8988T (cell line): ENCODE measurements at places on chromosomes 2 and 18.

GRCh38 chr2:12737738-12738485 lies 21.2 kb downstream of the TRIB2 start:
- DNase-seq: no peak

DNA sequence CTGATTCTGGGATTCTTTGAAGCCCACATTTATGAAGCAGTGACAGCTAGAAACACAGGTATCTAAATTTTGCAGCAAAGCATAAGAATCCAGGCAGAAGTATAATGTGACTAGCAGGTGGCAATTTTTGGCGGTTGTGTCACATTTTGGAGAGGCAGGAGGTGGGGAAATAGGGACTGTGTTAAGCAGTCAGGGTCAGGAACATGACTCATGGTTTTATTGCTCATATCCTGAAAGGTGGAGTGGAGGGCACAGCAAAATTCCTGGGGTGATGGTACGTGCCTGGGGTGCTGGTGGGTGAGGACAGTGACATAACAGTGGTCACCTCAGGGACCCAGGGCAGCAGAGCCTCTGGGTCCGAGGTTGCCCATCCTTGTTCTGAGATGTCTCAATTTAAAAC lies 63.5 kb upstream of the TTN start:
- DNase-seq: no peak

DNA sequence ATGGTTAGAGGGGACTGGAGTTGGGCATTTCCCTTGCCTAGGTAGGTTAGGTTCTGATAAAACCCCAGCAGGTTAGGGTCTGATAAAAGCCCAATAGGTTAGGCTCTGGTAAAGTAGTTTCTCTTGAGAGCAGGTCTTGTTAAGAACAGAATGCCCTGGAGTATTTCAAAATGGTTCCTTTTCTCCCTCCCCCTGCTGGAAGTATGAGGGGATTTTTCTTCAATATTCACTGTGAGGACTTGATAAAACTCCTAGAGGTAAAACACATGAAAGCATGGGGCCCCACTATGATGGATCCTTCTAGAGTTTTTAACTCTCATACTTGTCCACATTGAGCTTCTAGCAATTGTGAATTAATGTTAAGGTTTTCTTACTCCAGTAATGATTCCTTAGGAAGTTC lies 27.6 kb downstream of the ANKAR start:
- DNase-seq: no peak

GRCh38 chr18:48775372-48776155 lies 175.2 kb downstream of the SMAD7 start:
- no peak for DNase-seq

DNA sequence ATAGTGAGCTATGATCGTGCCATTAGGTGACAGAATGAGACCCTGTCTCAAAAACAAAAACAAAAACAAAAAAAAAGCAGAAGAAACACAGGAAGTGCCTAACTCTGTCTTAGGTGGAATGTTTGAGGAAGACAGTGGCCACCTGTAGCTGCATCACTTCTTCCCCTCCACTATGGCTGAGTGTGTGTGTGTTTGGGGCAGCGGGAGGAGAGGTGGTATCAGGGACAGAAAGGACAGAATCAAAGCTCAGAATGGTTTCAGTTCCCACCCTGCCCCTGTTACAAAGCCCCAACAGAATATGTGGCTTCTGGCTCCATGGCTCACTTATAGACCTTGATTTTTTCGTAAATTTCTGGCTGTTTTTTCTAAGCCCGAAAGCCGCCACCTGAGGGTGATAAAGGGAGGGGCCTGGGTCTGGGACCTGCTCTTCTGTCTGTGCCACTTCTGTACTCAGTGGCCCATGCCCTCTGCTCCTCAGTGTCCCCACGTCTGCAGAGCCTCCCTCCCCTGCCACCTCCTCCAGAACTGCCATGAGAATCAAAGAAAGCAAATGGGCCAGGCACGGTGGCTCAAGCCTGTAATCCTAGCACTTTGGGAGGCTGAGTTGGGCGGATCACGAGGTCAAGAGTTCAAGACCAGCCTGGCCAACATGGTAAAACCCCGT lies 27.4 kb downstream of the SERTAD2 start:
- DNase-seq: no peak

DNA sequence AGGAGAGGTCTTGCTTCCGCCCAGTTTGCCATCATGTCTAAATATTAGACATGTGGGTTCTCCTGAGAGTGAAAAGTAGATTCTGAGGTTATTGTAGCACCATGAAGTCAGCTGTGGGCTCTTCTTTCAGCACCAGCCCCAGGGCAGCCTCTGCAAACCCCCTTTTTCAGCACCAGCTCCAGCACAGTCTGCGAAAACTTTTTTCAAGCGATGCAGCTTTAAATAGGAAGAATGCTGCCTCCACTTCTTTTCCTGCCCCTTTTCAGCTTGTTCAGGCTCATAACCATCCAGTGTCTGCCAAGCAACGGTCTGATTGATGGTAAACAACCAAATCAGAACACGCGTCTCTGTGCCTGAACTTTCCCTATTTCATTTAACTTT lies at the start of gene COL5A2:
Gene COL5A2, minus strand, starts transcription at position 192 of the 381 bp plus-strand sequence. Its CDS starts 157 bp downstream, at position 35.
- no peak for DNase-seq

- no peak for DNase-seq
These were observed 2158.6 kb upstream of the PIK3C3 start for GRCh38 chr18:39796393-39796792.
